ENCODE measurements at places on chromosomes 4 and X.

- no peak for DNase-seq
These were observed 108.4 kb upstream of the ATXN3L start for GRCh38 chrX:13428053-13428786.

DNA sequence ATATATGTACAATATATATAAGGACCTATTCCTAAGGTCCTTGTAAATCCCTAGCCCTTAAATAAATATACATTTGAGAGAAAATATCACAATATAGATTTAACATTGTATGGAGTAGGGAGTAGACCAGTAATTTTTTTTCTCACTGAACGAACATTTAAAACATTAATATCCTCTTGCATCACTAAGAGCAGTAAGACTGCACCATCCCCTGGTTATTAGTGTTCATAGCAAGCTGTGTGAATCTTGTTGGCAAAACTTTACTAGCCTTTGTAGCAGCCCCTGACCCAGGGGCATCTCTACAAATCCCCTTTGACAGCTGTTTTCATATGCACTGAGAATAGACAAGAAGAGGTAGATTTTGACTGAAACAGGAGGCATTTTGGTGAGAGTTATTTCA is 146.5 kb downstream of the IL1RAPL2 start:
- DNase-seq: no peak

- no peak for DNase-seq
These were observed 103.0 kb upstream of the MBNL3 start for GRCh38 chrX:132591719-132592275.

DNA sequence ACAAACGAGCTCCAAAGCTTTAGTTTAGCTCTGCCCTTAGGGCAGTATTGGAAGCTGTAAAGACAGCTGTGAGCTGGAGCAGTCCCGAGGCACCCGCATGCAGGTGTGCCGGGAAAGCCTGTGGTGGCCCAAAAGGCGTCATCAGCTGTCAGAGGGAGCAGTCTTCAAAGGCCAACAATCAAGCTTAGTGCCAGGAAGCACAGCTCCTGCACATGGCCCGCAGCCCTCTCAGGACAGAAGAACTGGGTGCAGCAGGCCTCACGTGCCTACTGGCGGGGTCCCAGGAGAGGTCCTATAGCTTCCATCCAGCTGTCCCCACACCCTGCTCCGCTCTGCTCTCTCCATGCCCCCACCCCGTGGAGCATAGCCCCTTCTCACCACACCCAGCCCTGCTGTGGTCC is 92.2 kb upstream of the TRIM2 start:
- DNase-seq: peak; percentile 35

- DNase-seq: no peak
These were observed 91.9 kb downstream of the GPC4 start for GRCh38 chrX:133323431-133323830.

- DNase-seq: no peak
These were observed 12.0 kb upstream of the BDH2 start for GRCh38 chr4:103111598-103111997.

- no peak for DNase-seq
These were observed 7.6 kb upstream of the JADE3 start for GRCh38 chrX:46904626-46905025.

GRCh38 chr4:69066945-69067344 is 29.3 kb upstream of the UGT2B7 start:
- DNase-seq: no peak

DNA sequence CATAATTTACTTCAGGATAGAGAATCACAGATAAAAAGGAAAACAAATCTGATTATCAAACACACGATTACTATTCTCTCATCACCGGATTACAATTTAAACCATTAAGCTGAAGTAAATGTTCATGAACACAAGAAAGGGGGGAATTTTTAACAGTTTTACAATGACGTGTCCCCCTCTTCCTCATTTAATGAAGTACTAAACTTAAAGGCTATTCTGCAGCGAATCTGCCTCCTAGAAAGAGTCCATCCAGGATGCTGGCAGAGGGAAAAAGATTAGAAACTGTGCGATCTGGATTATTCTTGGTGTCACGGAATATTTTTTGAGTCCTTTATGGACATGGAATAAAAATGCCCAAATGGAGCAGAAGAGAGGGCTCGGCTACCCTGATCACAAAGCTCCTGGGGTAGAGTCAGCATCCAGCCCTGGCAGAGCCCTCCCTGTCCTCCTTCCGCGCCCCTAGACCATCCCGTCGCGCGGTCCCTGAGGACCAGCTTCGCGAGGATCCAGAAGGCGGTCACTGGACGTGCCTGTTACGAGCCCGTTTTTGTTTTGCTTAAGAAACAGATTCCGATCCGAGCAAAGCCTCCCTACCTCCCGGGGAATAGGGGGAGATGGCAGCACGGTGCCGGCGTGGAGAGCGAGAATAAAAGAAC is 1.2 kb downstream of the ELF2 start:
- no peak for DNase-seq

DNA sequence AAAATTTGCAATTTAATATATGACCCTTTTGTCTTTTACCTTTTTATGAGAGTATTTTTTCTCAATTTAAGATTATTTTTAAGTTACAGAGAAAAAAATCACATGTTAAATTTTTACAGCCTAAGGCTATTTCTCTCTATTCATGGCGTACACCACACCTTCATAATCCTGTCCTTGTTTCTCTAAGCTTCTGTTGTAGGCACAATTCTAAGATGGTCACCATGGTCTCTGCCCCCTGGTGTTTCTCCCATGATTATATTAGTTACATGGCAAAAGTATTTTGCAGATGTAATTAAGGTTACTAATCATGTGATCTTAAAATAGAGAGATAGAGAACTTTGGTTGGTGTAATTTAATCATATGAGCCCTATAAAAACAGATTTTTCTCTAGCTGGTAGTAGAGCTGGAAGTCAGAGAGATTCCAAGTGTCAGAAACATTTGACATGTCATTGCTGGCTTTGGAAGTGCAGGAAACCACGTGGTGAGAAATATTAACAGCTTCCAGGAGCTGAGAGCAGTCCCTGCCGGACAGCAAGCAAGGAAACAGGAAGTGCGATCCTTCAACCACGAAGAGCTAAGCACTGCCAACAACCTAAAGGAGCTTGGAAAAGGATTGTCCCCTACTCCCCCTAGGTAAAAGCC is 89.8 kb downstream of the EIF4E start:
- no peak for DNase-seq

- no peak for DNase-seq
These were observed 339.8 kb downstream of the BCOR start for GRCh38 chrX:39757971-39758370.

- peak; percentile 7 for DNase-seq
These were observed 168.1 kb downstream of the GLRA2 start for GRCh38 chrX:14697451-14697850.

DNA sequence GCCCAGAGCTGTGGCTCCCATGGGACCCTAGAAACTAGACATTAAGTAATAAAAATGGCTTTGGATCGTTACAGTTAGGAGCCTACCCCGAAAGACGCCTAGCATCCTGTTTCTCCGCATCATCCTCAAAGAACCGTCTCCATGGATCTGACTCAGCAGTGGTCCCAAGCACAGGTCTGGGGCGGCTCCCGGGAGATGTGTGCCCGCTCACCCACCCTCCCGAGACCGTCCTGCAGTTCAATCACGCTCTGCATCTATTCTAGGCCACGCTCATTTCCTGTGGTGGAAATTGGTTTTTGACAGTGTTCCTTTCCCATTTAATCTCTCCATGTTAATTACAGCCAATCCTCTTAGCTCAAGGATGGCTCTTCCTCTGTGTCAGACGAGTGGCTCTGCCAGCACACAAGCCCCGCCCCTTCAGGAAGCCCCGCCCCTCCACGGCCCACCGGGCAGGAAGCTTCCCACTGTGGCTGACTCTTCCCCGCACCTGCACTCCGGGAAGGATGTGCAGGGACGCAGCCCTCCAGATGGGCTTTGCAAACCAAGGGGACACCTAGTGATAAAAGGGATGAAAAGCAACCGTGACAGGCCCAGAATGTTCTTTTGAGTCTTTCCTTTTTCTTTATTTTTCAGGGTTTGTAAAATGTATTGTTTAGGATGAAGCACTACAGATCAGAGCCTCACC is 34.5 kb upstream of the HELT start:
- DNase-seq: peak; percentile 32

DNA sequence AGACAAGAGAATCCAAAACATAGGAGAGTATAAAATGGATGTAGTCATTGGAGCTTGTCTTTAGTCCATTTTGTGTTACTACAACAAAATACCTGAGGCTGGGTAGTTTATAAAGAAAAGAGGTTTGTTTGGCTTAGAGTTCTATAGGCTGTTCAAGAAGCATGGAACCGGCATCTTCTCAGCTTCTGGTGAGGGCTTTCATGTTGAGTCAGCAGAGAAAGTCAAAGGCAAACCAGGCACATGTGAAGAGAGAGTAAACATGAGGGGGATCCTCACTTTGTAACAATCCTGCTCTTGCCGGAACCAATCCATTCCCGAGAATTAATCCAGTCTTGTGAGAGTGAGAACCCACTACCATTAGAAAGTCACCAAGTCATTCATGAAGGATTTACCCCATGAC is 8.1 kb upstream of the HCCS start:
- no peak for DNase-seq

DNA sequence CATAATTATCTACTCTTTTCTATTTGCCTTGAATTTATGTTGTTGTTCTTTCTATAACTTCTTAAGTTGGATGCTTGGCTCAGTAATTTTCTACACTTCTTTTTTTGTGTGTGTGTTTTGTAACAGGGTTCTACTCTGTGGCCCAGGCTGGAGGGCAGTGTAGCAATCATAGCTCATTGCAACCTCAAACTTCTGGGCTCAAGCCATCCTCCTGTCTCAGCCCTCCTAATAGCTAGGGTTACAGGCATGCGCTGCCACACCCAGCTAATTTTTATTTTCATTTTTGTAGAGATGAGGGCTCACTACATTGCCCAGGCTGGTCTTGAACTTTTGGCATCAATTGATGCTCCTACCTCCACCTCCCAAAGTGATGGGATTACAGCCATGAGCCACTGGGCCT is 20.7 kb upstream of the UCHL1 start:
- DNase-seq: no peak

GRCh38 chrX:29547877-29548276 is 667.5 kb upstream of the MAGEB2 start:
- no peak for DNase-seq

- DNase-seq: no peak
These were observed 81.1 kb downstream of the FAM47B start for GRCh38 chrX:35023683-35024082.

GRCh38 chrX:32985544-32985943 is 225.8 kb downstream of the DMD start:
- DNase-seq: no peak

- no peak for DNase-seq
These were observed 6.7 kb upstream of the PRICKLE3 start for GRCh38 chrX:49192722-49193328.

GRCh38 chr4:146123231-146123630 is 52.3 kb upstream of the LSM6 start:
- DNase-seq: no peak

DNA sequence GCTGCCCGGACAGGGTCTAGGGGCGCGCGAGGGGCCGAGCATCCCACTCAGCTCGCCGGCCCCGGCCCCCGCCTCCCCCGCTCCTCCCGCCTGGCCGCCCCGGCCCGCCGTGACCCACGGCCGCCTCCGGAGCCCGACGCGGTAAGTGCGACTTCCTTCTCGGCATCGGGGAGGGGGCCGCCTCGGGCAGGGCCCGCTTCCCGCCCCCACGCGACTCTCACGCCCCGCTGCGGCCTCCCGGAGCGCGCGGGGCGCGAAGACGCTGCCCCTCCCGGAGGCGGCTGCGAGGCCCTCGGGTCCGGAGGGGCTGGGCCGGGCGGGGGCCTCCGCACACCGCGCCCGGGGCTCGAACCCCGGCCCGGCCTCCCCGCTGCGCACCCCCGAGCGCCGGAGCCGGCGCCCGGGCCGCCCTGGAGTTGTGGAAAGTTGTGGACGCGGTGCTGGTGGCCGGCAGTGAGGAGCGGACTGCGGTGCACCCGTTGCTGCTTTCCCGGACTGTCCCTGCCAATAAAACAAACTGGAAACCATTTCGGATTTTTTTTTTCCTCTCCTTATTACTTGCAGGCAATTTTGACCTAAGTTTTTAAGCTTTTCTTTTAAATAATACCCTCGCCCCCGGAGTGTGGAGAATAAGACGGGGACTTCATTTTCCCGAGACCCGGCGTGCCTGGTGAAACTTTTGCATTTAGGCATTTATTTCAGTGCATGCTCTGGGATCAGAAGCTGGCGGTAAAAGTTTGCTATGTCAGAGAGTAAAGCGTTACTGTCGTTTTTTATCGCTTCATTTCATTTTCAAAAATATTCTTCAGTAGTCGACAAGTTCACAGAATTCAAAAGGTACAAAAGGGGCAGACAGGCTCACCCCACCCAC is 13.0 kb upstream of the TMEM156 start:
- peak; percentile 34 for DNase-seq

GRCh38 chr4:34323549-34324320 is 1920.6 kb downstream of the ARAP2 start:
- no peak for DNase-seq

DNA sequence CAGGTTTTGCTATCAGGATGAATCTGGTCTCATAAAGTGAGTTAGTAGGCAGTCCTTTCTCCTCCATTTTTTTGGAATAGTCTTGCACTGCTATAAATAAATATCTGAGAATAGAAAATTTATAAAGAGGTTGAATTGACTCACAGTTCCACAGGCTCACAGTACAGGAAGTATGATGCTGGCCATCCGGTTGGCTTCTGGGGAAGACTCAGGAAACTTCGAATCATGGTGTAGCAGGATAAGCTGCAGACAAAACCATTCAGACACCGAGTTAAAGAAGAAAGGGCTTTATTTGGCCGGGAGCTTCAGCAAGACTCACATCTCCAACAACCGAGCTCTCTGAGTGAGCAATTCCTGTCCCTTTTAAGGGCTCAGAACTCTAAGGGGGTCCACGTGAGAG is 348.2 kb downstream of the KCTD8 start:
- DNase-seq: no peak

DNA sequence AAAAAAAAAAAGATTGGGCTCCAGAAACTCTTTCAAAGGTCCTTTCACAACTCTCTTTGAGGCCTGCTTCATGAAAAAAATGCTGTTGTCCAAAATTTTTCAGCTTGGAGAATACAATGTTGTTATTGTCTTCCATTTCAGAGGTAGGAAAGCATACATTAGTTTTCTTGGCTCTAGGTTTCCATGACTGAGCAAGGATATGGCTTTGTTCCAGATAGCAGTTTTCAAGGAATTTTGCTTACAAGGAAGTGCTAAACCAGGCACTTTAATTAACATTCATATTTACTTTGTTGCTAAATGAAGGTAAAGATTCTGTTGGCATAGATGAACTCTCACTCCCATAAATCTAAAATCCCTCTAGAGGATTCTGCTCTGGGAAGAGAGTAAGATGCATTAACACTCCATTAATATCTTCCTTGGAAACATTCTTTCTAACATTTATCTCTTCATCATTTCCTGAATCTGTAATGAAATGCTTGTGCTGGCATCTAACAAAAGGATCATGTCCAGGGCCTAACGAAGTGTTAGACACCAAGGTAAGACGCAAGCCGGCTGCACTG is 118.4 kb downstream of the COL25A1 start:
- DNase-seq: no peak

GRCh38 chr4:3021627-3022026 is 52.7 kb downstream of the HTT-AS start:
- no peak for DNase-seq

- no peak for DNase-seq
These were observed 24.0 kb downstream of the ABCB7 start for GRCh38 chrX:75131973-75132627.
